ENCODE measurements at places on chromosomes 7 and 10.

- DNase-seq, result no peak
These were observed 201.5 kb upstream of the GNAI1 start for GRCh38 chr7:79933144-79933543.

DNA sequence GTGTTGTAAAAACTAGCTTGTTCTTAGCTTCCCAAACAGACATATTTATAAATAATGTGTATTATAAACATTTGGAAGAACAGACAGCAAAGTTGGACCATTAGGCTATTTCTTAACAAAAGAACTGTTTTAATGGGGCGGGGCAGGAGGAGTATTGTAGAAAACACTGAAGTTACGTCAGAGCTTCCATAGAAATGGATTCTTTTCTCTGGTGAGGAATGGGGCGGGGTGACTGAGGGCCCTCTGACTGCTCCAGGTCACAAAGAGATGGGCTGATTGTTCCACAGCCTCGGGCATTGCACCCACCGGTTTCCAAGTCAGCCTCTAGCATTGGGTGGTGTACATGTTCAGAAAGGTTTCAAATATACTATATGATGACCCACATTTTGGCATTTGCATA is 36.8 kb upstream of the ADAM12 start:
- DNase-seq, result no peak

- no peak for DNase-seq
These were observed 442.6 kb downstream of the GFRA1 start for GRCh38 chr10:115830265-115830970.

- no peak for DNase-seq
These were observed 5.8 kb downstream of the ZNF212 start for GRCh38 chr7:149245244-149245643.

DNA sequence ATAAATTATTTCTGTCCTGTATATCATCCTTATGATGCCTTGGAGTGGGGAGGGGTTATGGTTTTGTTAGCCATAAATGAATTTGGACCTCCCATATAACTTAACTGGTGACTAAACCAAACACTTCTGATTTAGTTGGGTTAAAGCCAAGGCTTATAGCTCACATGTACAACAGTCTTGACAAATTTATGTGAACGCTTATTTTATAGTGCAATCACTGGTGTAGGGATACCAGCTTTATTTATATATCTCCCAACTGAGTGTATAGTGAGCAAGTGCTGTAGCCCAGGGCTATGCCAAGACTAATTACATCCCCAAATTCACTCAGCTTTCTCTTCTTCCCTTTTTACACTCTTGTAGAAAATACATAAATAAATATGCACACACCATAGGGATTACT is 956.2 kb downstream of the SORCS3 start:
- DNase-seq, result no peak

DNA sequence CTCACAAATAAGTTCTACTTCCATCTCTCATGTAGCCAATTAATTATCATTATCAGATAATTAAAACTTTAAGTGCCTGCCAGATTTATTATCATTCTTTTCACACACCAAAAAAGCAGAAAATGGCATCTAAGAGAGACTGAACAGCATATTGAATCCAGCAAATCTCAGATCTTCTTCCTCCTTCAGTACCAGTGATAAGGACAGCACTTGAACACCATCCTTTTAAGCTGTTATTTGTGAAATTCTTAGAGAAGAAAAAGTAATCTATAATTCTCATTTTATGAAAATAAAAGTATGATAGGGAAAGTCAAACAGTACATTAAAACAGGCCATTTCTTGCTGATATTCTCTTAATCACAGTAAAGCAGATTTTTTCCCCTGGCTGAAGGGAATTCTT is 104.5 kb downstream of the ELAPOR2 start:
- no peak for DNase-seq

DNA sequence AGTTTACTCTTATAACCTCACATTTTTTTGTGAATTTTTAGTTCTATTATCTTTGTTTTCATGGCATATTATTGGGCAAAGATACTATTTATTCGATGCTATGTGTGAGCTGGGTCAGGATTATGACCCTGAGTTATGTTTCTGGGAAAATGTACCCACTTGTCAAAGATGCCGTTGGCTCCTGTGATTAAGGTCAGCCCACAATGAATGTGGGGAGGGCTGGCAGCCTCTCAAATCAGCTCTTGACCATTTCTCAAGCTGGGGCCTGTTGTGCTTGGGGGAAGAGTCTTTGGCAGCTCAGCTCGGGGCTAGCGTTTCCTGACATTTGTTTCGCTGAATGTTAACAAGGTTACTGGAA is 97.5 kb downstream of the TCF7L2 start:
- DNase-seq, result no peak

DNA sequence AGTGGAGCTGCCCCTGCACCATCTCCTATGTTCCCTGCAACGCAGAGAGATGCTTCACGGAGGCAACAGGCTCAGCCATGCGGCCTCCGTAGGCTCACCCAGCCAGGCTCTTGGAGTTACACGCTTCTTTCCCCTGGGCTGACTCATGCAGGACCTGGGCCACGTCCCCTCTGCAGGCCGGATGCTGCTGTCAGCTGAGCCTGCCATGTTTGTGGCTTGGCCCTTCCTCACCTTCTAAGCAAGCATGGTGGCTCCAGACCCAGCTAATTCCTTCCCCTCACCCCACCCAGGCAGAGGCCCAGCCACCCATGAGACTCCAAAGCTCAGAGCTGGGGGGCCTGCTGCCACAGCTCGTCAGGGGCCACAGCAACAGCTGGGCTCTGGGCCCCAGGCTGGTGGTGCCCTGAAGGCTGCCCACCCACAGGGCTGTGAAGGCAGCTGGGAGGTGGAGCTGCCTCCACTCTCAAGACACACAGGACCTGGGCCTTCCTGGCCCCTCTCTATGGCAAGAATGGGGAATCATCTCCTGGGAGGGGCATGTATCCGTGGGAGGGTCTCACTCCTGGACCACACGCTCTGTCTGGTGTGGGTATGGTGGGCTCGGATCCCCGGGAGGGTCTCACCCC is 219.6 kb downstream of the ELFN1 start:
- DNase-seq, result no peak

DNA sequence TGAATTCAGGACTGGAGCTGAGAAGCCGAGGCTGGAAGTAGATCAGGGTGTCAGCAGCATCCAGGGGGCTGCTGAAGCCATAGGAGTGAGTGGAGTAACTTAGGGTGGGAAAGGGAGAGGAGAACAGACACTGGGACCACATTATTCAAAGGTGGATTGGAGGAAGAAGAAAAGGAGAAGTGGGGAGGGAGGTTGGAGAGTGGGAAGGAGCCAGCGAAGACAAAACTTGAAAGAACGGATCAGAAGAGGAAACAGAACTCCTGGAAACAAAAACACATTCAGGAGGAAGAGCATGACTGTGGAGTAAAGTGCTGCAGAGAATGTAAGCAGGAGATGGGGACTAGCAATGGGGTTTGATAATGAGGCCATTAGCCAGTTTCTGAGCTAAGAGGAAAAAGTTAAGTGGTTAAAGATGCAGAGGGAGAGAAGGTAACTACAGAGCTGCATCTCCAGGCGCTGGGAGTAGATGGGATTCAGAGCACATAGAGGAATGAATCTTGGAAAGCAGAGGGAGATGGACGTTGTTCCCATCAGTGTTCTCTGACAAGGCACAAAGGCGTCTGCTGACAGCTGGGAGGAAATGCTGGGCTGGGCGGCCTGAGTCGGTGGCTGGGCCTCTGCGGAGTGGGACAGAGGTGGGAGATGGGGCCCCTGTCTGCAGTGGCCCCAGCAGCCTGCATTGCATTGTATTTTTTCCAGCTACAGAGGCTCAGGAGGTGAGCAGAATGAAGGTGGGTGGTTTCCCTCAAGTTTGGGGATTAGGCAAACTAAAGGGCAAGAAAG is 63.1 kb upstream of the LEP start:
- DNase-seq, result no peak

- DNase-seq, result no peak
These were observed 128.7 kb downstream of the AGMO start for GRCh38 chr7:15433151-15433550.

- no peak for DNase-seq
These were observed 10.0 kb upstream of the EMX2 start for GRCh38 chr10:117532451-117533107.

GRCh38 chr10:99913831-99914235 is 95.9 kb downstream of the DNMBP start:
- DNase-seq, result no peak

- no peak for DNase-seq
These were observed 42.8 kb downstream of the AP5Z1 start for GRCh38 chr7:4818000-4818794.

GRCh38 chr7:93029056-93029455 is 88.7 kb downstream of the SAMD9 start:
- no peak for DNase-seq

- no peak for DNase-seq
These were observed 8.4 kb downstream of the FAM237B start for GRCh38 chr7:90312745-90313144.

DNA sequence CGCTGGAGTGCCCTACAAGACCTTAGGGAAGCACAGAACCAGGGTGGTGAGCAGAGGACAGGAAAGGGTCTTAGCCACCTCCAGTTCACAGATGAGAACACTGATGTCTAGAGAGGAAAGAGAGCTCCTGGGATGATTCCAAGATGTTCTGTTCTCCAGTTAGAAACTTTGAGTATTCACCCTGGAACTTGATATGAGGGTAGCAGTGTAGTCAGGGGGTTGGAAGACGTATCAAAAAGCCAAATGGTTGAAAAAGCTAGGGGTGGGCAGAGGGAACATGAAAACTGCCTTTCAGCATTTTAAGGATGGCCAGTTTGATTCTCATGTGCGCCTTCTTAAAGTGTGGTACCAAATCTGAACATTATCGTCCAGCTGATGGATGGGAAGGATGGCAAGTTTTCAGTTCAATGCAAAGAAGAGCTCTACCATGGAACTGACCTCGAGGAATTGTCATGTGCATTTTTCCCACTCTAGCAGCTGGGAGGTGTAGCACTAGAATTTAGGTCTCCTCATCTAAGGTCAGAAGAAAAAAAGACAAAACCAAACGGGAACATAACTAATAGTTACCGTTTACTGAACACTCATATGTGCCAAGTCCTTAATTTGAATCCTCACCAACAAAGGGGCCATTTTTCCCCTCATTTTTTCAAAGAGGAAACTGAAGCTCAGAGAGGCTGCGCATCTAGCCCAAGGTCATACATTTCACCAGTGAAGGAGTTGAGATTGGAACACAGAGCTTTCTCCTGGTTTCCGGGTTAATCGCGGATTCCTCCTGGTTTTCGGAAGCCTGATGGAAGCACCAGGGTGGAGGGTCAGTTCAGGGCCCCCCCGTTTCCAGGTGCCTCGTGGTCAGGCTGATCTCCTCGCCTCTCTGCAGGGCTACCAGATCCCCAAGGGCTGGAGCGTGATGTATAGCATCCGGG is 6.0 kb upstream of the CYP26A1 start:
- DNase-seq, result no peak

DNA sequence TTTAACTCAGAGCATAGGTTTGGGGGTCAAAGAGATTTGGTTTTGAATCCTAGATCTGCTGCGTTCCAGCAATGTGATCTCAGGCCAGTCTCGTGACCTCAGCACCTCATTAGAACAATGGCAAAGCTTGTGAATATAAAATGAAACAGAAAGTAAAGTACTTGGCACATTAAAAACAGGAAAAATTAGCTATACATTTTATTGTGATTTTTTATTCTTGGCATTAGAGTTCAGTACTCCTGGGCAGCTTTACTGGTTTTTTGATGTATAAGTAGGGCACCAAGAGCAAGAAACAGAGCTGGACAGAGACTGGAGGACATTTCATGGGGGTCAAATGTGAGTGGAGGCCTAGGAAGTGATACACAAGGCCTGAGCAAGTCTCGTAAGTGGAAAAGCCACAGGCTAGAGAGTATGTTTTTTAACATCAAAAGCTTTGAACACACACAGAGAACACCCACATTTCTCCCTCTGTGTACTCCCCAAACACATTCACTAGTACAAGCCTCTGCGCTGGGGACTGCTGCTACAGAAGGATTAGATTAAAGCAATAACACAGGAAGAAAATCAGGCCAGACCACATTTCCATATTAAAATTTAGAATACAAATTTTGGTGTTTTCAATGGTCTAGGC is 157.2 kb upstream of the SLC25A13 start:
- DNase-seq, result no peak

DNA sequence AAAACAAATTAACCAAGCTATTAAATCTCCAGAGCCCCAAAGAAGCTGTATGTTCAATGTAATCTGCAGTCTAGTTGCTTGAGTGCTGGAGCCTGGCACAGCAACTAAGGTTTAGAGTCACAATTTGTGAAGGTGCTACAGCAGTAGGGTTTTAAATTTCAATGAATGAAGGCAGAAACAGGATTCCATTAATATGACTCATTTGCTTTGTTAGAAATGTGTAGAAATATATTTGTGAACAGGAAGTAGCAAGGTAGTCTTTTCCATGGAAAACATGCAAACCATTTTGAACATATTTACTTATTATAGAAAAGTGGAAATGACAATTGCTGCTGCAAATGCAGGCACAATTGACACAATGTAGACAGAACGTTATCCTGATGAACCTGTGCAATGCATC is 149.0 kb upstream of the STEAP4 start:
- DNase-seq, result no peak

GRCh38 chr7:44471436-44471835 is 19.0 kb downstream of the NUDCD3 start:
- DNase-seq, result no peak

DNA sequence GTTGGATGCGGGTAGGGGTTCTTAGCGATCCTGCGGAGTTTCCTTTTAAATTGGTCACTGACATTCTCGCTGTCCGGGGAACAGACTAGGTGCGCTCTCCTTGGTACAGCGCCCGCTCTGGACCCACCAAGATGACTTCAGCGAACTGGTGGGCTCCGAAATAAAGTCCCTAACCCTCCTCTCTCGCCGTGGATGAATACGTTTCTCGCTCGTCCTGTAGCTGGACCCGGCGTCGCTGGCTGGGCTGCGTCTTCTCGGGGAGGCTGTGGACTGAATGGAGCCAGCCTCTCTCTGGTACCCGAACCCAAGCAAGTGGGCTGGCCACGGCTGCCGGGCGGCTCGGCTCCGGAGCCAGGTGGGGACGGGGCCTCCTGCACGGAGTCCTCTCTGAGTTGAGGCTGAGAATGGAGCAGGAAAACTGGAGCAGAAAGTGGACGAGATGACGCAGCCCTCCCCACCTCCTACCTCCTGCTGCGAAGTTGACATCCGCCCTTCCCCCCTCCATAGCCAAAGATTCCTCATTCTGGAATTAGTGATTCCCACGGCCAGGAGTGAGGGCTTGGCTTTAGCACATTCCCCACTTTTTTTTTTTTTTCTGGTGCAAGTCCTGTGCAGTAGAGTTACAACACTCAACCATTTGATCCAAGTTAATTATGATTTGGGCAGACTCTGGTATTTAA is 1.5 kb downstream of the UNC5B start:
- DNase-seq, result no peak

DNA sequence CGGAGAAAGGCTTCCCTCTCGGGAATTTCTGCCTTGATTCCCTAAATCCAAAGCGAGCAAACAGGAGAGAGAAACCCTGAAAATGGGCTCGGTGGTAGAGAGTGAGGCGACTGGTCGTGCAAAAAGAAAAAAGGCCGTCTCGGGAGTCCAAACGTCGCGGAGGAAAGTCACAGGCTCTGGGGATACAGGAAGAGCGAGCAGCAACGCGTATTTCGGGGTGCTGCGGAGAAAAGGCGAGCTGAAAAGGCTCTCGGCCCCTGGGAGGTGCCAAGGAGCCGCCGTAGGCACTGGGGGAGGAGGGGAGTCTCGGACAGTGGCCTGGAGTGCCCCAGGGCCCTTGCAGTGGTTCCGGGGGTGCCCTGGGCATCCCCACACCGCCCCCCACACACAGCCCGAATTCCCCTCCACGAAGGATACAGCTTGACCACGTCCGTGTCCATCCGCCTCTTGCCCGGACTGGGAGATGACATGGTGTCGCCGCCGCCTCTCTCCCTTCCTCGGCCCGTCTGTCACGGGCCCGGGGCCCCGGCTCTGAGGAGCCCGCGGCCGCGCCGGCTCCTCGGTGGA is 591 bp downstream of the UBE2H start:
- DNase-seq, result peak; percentile 52

Measured in CD14-positive monocyte (primary cell).